ENCODE measurements at places on chromosomes 1 and 21.

GRCh38 chr1:181711820-181712219 lies 228.5 kb downstream of the CACNA1E start:
- no peak for DNase-seq

DNA sequence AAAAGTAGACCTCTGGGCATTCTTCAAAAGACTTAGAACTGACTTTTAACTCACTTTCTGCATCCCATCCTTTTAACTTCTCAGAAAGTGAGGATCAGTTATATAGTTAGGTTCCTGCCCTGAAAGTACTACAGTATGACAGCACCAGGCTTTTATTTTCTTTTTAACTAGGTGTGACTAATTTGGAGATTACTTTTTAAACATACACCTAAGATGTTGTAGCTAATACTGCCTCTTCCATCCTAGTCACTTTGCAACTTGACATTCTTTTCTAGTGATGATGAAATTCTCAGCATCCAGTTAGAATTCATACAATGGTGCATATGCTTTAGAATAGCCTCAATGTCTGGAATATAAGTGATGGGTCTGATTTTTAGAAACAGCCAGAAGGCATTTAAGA lies 24.6 kb downstream of the RUNX1 start:
- DNase-seq: no peak

DNA sequence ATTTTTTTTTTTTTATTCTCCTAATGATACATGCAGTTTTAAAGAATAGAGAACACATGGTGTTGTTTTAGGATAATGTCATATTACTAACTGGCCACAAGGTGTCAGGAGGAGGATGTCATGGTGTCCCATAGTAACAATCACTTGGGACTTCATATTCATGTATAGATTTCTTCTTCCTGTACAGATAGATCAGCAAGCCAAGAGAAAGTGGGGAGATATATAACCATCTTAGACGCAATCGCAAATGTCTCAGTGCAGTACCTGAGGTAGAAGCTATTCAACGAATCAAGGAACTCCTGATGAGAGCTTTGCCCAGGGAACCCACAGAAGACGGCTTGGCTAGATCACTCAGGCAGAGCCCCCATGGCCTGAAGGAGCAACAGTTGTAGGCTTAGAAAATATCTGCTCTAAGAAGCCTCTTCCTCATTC lies 12.3 kb downstream of the OR2T11 start:
- DNase-seq: no peak

GRCh38 chr1:229141689-229142377 lies 129.1 kb upstream of the RAB4A start:
- DNase-seq: no peak

DNA sequence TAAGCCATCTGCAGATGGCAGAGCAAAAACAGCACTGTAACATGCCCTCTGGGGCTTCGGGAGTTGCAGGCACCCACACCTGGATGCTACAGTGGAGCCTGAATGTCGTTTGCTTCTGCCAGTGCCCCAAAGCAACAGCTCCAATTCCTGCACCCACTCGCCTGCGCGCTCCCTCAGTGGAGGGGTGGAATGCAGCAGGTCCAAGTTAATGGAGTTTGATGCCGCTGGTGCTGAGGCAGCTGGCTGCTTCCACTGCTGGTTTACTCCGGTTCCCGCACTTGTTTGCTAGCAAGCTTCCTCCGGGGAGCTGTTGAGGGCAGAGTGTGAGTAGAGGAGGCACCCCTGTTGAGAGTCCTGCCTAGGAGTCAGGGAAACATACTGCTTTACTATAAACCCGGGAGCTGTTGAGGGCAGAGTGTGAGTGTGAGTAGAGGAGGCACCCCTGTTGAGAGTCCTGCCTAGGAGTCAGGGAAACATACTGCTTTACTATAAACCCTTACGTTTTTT lies 584.0 kb upstream of the TMPRSS15 start:
- no peak for DNase-seq

DNA sequence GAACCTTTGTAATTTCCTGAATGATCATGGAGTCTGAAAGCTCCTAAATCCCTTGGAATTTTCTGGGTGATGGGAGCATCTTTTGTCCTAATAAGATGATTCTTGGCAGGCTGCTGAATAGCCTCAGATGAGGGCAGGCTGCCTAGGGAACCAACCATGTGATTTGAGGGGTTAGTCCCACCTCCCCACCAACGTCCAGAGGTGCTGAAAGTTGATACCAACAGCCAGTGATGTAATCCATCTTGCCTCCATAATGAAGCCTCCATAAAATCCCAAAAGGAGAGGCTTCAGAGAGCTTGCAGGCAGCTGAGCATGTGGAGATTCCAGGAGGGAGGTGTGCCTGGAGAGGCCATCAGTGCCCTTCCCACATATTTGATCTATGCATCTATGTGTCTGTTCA lies 43.7 kb downstream of the GTF2B start:
- no peak for DNase-seq

DNA sequence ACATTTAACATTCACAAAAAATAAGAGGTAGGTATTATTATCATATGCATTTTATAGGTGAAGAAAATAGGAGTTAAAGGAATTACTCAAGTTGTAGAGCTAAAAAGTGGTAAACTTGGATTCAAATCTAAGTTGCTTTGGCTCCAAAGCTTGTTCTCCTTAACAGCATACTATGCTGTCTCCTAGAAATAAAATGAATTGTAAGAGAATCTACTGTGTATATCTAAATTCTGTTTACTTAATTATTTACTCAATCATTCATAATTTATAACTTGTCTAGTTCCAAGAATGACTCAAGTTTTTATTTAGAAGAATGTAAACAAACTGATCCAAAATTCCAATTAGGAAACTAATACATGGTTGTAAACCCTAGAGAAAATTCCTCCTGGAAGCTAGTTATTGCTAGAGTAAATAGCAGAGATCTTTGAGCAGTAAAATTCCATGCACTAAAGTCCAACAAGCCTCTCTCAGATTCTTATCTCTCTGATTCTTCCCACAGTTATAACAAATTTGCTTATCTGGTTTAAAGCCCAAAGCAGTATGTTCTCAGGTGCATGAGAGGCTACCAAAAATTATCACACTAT lies 132.5 kb upstream of the DPT start:
- DNase-seq: no peak

GRCh38 chr1:29270929-29271521 lies 34.7 kb downstream of the PTPRU start:
- no peak for DNase-seq

GRCh38 chr1:195663549-195664280 lies 944.5 kb downstream of the KCNT2 start:
- no peak for DNase-seq

- no peak for DNase-seq
Observed at GRCh38 chr1:112011202-112011601, 21.7 kb upstream of the KCND3 start.

DNA sequence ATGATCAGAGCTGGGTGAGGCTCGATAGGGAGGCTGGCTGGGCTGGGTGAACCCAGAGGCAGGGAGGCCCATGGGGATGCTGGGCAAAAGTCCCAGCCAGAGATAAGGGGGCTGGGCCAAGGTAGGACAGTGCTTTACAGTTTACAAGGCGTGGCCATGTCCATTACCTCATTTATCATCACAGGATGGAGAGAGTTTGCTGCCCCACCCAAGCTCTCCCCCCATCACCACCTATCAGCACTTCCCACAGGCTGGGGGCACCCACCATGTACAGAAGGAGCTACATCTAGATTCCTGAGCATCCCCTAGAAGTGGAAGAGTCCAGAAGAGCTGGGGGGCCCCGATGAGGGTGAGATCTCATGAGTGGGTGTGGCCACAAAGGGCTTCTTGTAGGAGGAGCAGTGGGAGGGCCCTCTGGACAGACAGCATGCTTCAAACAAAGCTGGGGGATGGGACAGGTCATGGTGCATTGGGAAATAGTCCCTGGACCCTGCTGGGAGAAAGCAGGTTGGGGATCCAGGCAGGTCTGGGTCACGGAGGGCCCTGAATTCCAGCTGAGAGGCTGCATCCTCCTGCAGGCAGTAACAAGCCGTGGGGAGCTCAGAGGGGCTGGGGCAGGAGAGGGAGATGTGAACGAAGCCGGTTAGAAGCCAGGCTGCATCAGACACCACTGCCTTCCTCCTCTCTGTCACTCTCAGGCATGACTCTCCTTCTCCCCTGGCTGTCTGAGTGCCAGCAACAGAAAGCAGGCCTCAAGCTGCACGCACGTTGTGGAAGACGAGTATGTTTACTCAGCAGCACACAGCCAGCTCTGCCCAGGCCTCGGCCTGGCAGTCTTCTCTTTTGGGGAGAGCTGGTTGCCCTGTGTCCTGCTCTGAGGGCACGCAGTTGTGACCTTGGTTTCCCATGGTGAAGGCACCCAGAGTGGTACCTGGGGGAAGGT lies 202.3 kb downstream of the HIVEP3 start:
- DNase-seq: no peak

DNA sequence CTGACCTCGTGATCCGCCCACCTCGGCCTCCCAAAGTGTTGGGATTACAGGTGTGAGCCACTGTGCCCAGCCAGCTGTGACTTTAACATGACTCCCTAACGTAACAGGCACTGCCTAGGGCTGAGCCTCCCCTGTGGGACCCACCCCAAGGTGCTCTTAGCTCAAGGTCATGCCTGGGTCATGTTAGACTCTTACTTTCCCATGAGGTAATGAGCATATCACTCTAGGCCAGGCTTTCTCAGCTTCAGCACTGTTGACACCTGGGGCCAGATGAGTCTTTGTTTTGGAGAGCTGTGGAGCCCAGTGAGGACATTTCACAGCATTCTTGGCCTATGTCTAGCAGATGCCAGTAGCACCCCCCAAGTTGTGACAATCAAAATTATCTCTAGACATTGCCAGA lies 4.5 kb downstream of the NECAP2 start:
- no peak for DNase-seq

- DNase-seq: no peak
Observed at GRCh38 chr1:60765204-60765603, 317.2 kb upstream of the NFIA start.

DNA sequence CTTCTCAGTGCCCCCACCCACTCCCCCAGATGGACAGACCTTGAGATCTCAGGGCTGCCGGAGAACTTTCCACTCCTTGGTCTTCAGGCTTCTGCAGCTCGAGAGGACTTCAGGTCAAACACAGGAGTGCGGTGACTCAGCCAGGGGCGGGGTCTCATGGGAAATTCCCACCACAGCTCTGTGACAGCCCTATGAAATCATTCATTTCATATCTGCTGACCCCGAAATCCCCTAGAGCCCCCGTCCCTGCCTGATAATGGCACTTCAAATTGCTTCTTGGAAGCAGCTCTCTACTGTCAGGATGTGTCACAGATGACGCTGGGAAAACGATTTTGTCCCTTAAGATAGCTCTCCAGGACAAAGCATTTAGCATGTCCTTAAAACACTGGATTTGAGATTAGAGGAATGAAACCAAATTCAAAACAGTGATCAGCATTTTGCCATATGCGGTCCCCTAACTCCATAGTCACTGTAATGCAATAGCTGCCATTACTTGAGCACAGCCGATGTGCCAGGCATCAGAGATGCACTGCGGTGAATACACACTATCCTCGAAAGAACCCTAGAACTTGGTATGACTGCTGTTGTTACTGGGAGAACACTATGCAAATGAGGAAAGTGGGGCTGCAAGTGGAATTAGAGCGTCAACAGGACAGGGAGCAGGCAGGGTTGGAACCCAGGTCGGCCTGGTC lies at the start of gene TNFRSF9:
Gene TNFRSF9 (minus strand): TSS at position 95 of the 692 bp plus-strand sequence. CDS start 845 bp downstream, outside the sequence.
- DNase-seq: no peak

- no peak for DNase-seq
Observed at GRCh38 chr1:242847390-242847993, 323.0 kb upstream of the PLD5 start.

- DNase-seq: no peak
Observed at GRCh38 chr1:6152181-6152580, 27.9 kb downstream of the CHD5 start.

GRCh38 chr1:81149649-81150325 lies 650.9 kb upstream of the ADGRL2 start:
- no peak for DNase-seq

DNA sequence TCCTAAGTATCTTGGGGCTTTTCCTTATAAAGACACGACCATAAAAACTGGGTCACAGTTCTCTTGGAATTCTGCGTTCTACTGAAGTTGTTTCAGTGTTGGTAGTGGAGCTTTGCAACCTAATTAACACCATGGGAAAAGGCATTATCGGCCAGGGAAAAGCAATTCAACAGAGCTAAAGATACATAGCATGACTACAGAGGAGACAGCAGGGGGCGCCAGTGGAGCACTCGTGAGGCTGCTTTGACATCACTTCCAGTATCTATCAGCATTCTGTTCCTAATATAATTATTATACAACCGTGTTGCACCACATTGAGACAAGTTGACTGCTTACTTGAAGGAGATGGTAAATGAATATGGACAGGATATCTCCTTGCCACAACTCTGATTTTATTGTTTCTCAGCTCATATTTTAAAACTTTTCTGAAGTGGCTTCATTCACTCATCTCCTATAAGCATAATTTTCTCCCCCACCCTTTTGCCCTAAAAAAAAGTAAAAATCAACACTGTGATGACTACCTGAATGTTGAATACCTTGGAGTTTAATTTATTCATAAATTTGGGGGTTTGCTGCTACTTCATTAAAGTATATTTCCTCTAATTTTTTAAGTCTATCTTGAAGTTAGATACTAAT lies 39.4 kb downstream of the ZP4 start:
- DNase-seq: no peak

DNA sequence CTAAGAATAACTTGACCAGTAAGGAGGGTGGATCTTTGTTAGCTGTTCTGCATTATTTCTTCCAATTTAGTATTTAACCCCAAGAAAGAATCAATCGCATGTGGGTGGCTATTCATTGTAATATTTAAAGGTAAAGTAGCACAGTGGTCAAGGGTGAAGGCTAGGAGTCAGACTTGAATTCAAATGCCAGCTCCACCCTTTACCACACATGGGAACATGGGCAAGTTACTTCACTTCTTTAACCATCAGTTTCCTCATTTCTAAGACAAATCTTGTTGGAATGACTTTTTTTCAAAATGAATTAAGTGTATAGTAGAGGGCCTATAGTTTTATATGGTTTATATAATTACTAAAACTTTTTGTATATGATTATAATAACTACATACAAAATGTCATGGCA lies 71.3 kb upstream of the S1PR1 start:
- no peak for DNase-seq

DNA sequence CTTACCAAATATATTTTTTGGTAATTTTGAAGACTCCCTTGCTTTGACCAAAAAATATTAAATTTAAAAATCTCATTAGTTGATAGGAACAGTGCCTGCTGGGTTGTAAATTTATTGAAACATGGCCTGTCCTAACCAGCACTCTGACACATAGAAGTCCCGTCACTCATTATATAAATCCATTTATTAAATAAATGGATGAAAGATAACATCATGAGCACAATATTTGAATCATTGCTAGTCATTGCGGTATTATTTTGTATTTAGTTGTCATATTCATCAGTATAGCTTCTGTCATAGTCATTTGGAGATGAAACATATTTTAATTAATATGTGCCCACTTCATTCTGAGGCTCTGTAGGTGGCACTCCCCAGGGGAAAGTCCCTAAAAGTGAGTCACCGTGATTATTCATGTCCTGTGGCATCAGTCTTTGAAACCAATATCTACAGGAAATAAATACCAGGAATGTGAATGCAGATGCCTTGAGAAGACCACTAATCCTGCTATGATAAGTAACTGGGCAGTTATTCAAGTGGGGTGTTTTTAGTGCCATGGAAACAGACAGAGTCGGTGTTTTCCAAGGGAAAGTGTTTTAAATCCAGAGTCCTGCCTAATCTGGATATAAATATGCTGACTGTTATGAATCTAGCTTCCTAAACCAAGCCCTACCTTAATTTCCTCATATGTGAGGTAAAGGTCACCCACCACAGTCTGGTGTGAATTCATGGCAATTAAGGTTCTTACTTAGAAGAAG lies 302.0 kb downstream of the DUSP10 start:
- DNase-seq: no peak

Data from activated gamma-delta T cell (primary cell).